ENCODE measurements at places on chromosomes 16 and 17.

GRCh38 chr17:45291171-45291805 is 25.5 kb downstream of the MAP3K14 start:
- no peak for DNase-seq

- no peak for DNase-seq
Observed at GRCh38 chr17:79748295-79749099, 17.8 kb downstream of the ENPP7 start.

GRCh38 chr17:35865412-35866340 is 3.0 kb downstream of the HEATR9 start:
- DNase-seq, result no peak

DNA sequence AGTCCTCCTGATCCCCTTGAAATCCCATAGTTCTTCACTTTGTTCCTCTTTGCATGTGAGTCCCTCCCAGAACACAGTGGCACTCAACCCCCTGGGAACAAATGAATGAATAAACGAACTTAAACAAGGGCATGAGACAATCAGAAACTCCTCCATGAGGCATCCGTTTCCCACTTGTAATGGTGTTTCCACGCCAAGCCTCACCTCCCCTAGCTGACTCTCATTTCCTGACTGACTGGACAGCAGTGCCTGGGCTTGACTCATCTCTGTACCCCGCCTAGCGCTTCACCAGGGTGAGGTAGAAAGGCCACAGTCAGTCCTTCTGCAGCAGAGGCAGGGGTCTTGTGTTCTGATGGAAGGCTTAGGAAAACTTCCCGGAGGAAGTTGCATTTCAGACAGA is 14.2 kb downstream of the KIF1C start:
- DNase-seq, result no peak

GRCh38 chr17:41552455-41552854 is 19.4 kb downstream of the KRT9 start:
- DNase-seq, result no peak

- no peak for DNase-seq
Observed at GRCh38 chr17:33562792-33563191, 269.7 kb upstream of the ASIC2 start.

DNA sequence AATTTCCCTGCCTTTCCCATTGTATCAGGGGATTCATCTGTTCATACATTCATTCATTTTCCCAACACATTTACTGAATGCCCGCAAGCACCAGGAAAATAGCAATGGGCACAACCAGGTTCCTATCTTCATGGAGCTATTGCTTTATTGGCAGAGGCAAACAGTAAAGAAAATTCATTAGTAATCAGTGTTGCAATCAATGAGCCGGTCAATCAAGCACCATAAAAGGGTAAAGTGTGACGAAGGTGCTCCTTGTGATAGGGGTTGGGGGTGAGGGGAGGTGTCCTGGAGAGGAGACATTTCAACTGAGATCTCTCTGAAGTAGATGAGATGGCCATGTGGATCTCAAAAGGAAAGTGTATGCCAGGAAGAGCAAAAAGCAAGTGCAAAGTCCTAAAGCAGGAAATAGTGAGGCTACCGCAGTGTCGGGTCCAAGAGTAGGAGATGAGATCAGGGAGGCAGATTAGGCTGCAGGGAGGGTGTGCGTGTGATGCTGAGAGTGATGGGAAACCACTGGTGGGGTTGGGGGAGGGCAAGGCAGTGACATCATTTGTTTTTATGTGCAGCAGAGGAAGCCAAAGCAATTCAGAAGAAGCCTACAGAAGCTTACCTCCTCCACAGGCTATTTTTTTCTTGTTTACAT is 28.4 kb downstream of the CDH13 start:
- DNase-seq, result no peak

All from posterior cingulate gyrus (tissue), 11 donors.